ENCODE measurements at places on chromosomes 6 and 20.

DNA sequence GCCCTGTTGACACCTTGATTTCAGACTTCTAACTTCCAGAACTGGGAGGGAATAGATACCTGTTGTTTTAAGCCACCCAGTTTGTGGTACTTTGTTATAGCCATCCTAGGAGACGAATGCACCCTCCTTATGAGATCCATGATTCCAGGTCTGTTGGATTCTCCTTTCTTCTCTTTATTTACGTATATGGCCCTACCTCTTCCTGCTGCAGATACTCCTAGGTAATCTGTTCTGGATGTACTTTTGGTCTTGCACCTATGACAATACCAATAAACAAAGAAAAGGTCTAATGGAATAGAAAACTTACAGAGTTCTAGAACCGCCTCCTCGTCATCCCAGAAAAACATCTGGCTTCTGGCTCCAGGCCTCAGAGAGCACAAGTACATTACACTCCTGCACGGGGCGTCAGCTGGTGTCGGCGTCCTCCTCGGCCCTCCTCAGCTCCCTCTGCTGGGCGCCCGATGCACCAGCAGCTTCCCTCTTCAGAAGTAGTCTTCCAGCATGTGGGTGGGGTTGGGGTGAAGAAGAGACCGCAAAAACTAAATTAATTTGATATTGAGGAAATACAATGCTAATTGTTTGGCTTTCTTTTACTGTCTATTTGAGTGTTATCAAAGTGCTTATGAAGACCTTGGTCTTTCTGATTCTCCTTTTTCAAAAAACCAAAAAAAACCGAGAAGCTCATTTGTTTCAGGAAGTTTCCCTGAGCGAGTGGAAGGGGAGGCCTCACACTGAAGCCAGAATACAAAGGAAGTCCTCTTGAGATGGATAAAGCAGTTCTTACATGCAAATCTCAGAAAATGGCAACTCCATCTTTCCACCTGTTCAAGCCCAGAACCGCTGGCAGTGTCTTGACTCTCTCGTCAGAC is 9.7 kb upstream of the ATXN1 start:
- no peak for DNase-seq

- no peak for DNase-seq
Measured at GRCh38 chr6:105978974-105979373, 107.2 kb upstream of the PRDM1 start.

- DNase-seq: no peak
Measured at GRCh38 chr6:51203504-51203903, 384.8 kb downstream of the TFAP2B start.

DNA sequence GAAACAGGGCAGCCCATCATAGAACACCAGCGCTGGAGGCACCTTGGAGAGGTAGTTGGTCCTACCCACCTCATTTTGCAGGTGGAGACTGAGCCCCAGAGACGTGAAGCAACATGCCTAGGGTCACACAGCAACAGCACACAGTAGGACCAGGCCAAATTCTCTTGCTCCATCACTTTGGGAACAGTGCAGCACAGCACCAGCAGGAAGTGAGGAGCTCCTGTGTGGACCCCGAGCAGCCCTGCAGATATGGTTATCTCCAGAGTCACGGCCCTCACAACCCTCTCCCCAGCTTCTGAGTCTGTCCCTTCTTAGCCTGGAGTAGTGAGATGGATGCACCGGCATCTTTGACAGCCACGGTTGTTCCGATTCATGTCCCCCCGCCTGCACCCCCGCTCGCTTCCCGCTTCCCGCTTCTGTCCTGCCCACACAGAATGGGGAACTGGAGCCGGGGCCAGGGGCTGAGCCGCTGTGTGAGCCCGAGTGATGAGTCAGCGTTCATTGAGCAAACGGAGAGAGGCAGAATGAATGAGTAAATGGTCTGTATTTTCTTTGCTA is 72.6 kb upstream of the DUSP22 start:
- no peak for DNase-seq

GRCh38 chr6:27592481-27593199 is 119.7 kb upstream of the ZNF184 start:
- DNase-seq: peak; percentile 91

- DNase-seq: no peak
Measured at GRCh38 chr6:144066255-144066654, 29.1 kb downstream of the SF3B5 start.

DNA sequence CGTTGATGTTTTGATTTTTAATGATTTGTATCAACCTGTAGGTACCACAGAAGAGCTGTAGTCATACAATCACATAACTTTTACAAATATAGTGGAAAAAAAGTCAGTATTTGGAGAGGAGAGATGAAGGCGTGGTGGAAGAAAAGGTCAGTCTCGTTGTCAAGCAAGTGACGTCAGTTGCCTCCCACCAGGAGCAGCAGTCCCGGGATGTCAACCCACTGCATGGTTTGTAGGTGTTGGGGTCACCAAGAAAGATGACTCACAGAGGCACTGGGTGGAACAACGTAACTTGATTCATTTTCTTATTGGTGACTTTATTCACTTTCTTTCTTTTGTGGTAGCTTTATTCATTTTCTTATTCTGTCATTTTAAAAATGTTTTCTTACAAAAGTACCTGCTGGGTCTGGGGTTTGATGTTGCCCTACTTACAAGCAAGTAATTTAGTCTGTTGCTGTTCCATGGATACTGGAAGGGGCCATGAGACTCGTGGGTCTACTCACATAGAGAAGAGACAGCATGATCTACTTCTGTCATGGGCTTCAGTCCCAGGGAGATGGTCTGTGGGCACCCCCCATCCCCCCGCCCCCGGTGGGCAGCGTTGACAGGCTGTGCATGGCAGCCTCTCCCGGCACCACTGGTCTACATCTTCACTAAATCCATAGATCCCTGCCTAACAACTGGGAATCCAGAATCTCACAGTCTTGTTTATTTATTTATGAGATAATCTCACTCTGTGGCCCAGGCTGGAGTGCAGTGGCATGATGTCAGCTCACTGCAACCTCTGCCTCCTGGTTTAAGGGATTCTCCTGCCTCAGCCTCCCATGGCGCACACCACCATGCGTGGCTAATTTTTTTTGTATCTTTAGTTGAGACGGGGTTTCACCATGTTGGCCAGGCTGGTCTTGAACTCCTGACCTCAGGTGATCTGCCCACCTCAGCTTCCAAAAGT is 36.4 kb upstream of the SYNJ2 start:
- DNase-seq: no peak

Data from HS-27A (cell line).